Fibroblast of skin of back (primary cell): ENCODE measurements at places on chromosomes 1 and 21.
A peak's percentile ranks its signal among the peaks of the same experiment; 100 is the strongest.

DNA sequence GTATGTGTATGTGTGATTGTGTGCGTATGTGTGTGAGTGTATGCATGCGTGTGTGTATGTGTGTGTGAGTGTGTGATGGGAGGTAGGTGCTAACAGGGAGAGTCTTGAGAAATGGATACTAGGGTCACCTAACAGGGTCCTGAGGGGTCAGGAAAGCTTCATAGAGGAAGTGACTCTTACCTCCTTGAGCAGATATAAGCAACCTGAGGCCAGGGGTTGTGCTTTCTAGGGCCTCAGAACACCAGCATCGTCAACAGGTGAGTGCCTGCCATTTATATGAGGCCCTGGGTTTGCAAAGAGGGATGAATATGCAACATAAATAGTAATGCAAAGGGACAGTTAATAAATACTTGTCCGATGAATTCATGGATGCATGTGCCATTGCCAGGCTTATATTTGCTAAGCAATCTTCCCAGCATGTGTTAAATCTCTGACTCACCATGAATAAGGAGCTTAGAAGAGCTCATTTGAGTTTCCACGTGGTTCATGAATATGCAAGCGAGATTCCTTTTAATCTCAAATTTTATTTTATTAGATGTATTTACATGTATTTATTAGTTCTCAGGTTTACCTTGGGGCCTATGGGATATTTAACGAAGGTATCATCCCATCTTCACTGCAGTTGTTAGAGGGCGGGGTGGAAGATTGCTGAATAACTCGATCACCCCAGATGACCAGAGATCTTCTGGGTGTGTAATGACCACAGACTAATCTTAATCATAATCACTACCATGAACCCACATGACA is 438.3 kb downstream of the CAMTA1 start:
- peak; percentile 92 for DNase-seq

- DNase-seq = no peak
Measured at GRCh38 chr1:222347627-222348026, 200.3 kb downstream of the HHIPL2 start.

DNA sequence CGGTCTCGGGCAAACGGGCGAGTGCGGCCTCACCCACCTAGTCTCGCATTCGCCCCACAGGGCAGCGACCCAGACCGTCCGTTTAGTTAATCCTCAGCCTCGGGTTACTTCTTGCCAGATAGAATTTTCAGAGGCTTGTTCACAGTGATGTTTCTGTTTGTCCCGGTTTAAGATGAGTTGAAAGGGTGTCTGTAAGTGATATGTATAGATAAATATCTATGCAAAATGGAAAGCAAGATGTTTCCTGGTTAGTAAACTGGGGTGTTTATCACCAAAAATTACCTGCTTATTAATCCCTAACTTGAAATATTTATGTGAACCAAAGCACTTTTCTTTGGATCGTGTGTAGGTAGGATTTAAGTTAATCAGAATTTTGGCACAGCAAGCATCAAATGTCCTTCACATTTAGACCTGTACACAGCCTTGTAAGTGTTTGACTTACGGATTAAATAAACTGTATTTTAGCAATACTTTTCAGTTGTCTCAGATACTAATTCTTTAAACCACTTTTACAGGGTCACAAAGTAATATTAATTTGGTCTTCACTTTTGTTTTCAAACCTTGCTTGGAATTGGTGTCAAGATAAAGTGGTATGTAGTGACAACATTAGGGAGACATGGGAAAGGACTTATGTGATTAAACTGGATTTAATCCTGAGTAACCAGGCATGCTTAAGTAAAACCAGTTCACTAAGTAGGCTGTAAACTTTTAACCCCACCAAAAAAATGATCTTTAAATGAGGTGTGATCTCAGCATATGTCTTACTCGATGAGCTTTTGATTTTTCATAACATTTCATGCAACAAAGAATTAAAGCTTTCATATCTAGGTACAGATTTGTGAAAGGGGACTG is 914 bp downstream of the ZNF326 start:
- DNase-seq = peak; percentile 13

DNA sequence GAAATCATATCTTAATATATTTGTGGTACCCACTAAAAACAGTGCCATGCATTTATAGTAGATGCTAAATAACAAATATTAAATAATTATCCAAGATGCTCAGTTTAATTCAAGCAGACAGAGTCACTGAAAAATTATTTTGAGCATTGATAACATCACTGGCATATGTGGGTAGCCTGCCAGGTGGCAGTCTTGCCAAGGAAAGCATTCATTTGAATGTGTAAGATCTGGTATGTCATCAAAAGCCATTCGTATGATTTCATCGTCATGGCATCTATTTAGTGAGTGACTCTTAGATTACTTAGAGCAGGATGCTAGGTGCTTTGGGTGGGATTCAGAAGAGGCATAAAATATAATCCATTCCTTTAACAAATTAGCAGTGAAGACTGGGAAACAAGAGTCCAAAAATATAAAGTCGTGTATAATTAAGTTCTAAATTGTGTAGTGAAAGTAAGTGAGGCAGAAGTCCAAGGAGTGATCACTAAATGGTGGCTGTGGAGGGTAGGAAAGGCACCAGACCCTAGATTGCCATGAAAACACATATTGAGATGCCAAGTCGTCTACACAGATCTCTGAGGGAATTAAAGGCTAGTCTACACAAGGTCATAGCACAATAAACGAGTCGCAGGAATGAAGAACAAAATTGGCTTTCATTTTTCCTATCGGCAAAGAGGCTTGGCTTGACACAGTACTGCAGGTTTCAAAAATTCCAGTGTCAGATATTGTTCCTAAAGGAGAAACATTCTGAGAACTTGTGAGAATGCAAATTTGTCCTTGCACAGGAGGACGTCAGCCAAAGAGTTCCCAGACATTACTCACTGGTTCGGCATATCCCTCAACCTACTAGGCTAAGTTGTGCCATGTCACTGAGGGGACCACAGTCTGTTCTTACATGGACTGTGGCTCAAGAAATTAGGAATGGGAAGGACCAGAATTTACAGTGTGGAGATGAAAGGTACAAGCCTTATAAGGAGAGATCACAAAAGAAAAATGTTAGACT is 130.8 kb downstream of the LYPLAL1 start:
- DNase-seq = peak; percentile 86

DNA sequence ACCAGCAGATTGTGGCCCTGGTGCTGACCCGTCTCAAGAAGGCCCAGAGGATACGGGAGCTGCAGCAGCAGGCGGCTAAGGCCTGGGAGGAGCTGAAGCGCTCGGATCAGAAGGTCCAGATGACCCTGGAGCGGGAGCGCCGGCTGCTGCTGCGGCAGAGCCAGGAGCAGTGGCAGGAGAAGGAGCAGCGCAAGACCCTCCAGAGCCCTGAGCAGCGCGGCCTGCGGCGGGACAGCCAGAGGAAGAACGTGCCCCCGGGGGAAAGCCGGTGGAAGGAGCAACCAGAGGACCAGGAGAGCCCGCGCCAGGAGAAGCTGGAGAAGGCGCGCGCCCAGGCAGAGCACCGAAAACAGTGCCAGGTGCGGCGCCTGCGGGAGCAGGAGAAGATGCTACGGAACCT is 1.0 kb downstream of the CCDC185 start:
- DNase-seq = no peak

DNA sequence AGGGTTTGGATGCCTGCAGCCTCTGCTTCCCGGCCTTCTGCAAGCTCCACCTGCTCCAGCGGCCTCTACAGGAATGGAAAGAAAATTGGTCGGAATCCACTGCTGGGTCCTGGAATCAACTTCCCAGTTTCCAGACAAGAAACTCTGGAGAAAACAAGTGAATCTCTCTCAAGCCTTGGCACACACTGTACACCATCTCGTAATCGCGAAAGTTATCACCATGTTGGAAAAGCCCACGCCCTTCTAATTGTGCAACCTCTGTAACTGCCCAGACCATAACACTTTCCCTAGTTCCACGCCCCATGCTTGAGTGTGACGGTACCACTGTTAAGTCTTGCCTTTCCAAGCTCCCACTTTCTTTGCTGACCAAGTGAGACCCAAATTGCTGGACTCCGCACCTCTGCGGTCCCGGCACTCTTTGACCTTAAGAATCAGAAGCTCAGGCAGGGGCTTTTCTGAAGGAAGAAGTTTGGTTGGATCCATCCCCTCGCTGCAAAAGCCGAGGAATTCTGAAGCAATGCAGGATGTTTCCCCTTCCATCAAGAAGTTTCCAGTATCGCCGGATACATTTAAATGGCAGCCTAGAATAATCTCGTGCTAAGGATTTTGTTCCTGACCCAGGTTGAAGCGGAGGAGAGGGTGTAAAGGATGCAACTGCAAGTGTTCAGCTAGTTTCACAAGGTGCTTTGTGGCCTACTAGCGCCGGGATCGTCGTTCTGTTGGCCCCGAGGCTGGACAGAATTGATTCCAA is 6.2 kb downstream of the NR5A2 start:
- no peak for DNase-seq

DNA sequence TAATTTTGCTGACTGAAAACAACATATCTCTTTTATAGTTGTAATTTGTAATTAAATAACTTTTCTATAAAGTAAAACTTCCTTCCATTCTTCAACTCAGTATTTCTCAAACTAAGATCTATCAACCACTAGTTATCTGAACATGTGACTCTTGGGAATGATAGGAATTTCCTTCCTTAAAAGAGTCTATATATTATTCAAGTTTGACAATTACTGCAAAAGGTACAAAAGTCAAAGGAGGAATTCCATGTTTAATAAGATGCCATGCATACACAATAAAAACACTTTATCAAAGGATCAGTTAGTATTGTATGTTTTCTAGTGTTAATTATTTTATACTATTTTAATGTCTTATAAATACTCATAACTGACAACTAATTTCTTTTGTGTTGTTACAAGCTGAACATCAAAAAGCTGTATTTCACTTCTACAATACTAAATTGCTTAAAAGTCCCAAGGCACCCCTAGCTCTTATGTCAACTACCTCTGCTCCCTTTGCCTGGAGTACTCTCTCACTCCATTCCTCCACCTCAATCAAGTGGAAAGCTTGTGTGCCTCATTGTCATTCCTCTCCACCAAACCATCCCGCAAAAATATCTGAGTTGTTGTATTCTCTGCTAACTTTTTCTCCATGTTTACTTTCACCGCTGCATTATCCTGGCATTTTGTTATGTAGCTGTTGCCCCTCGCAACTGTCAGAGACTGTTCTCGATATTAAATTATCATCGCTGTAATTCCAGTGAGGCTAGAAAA is 67.9 kb downstream of the SLC44A5 start:
- DNase-seq = no peak

- no peak for DNase-seq
Measured at GRCh38 chr1:41365320-41365633, 4.0 kb downstream of the FOXO6 start.

- DNase-seq = no peak
Measured at GRCh38 chr1:245008761-245009160, 144.4 kb upstream of the HNRNPU start.

GRCh38 chr21:40723966-40724365 is 123.0 kb downstream of the DSCAM start:
- DNase-seq = no peak

DNA sequence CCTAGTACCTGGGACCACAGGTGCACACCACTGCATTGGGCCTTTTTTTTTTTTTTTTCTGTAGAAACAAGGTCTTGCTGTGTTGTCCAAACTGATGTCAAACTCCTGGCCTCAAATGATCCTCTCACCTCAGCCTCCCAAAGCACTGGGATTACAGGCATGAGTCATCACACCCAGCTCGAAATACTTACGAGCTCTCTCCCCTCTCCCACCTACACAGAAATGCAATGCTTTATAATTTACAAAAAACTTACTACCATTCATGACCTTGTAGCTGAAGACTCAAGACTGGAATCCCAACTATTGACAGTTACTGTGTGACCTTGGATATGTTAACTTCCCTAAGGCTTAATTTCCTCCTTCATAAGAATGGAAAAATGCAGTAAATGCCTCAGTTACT is 18.7 kb downstream of the FOXJ3 start:
- DNase-seq = no peak

- no peak for DNase-seq
Measured at GRCh38 chr1:37767488-37767887, 2.6 kb upstream of the EPHA10 start.

DNA sequence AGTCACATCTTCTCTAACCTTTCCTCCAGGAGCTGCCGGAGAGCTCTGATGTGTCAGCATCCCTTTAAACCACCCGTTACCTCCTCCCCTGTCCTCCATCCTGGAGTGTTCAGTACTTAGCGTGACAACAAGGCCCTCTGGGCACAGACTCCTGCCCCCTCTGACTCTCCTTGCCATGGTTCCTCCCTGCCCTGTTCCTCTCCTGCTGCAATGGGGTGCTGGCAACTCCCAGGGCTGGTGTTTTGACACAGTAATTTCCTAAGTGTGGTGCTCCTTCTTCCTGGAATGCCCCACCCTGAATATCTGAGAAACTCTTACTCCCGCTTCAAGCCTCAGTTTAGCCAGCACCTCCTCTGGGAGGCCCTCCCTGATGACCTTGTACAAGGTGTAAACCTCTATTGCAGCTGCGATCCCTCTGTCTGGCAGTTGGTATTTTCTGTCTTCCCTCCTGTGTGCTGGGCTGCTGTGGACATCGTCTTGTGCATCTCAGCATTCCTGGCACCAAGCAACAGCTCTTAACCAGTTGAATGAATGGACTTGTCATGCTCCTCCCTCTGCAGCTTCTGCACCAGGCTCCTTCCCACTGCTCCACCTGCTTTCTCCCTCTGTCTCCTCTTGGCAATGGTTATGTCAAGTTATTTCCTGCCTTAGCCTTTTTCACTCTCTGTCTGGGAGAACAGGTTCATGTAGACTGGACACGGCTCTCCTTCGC is 48.2 kb upstream of the ETV3 start:
- no peak for DNase-seq

DNA sequence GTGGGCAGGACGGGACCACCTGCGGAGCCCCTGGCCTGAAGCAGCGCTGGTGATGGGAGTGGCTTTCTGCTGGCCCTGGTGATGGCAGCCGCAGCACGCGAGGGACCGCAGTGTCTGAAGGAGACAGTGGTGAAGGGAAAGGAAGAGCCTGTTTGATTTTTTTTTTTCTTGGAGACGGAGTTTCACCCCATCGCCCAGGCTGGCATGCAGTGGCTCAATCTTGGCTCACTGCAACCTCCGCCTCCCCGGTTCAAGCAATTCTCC is 40.2 kb upstream of the TRAPPC10 start:
- no peak for DNase-seq

GRCh38 chr21:17929510-17929909 is 110.4 kb upstream of the C21orf91 start:
- DNase-seq = no peak

- DNase-seq = no peak
Measured at GRCh38 chr1:38613996-38614395, 245.6 kb downstream of the RRAGC start.
